ENCODE measurements at places on chromosomes 1 and 21.

DNA sequence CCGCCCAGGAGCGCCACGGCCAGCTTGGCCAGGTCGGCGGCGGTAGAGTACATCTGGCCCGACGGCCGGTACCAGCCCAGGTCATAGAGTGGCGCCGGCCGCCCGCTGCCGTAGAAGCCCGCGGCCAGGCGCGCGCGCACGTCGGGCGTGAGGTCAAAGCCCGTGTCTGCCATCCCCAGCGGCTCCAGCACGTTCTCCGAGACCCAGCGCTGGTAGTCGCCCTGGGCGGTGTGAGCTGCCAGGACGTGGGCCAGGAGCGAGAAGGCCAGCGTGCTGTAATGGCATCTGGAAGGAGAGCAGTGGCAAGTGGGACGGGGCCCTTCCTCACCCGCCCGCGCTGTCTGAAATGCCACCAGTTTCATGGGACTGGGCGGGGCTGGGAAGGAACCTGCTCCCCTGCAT is 18.9 kb downstream of the LACTBL1 start:
- no peak for DNase-seq

DNA sequence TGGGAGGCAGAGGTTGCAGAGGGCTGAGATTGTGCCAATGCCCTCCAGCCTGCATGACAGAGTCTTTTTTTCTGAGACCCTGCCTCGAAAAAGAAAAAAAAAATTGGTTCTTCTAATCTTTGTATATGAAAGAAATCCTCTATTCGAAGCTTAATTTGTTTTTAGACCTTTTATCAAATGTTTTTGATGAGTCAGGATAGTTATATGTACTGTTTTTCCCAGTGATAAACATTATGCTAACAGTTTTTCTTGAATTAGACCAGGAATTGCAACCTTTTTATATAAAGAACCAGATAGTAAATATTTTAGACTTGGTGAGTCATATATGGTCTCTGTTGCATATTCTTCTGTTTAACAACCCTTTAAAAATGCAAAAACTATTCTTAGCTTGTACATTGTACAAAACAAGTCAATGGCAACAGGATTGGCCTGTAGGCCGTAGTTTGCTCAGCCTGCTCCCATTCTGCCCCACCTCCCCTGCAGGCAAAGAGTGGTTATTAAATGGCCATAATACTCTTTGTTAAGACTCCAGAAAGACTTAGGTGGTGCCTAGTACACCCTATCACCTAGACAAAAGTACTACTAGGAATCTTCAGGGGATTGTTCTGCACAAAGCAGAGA is 45.2 kb downstream of the LYST start:
- DNase-seq: no peak

GRCh38 chr1:28845786-28846543 is 34.0 kb downstream of the OPRD1 start:
- no peak for DNase-seq

- no peak for DNase-seq
Measured at GRCh38 chr1:115341948-115342347, 3.9 kb upstream of the NGF start.

DNA sequence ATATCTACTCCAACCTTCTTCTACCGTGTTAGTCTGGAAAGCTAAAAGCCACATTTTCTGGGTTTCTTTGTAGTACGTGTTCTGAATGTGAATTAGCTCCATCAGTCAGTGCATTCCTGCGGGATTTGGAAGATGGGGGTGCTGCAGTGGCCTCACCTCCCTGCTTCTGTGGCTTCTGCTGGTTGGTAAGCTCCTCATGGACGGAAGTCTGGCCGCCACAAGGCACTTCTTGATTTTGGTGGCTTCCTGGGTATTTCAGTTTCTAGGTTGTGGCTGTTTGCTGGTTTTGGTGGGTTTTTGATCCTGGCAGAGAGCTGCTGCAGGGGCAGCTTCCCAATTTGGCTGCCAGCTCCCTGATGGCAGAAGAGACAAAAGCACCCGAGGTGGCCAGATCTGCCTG is 20.9 kb upstream of the TACSTD2 start:
- DNase-seq: no peak

Data from GM12864 (cell line).